BJ (cell line): ENCODE measurements at places on chromosomes 7 and 10.

GRCh38 chr10:124131172-124131571 lies 37.8 kb upstream of the CHST15 start:
- DNase-seq: no peak

GRCh38 chr10:24727786-24728185 lies 4.1 kb upstream of the ARHGAP21 start:
- no peak for DNase-seq

GRCh38 chr10:75117995-75118394 lies 6.5 kb downstream of the SAMD8 start:
- DNase-seq: no peak

DNA sequence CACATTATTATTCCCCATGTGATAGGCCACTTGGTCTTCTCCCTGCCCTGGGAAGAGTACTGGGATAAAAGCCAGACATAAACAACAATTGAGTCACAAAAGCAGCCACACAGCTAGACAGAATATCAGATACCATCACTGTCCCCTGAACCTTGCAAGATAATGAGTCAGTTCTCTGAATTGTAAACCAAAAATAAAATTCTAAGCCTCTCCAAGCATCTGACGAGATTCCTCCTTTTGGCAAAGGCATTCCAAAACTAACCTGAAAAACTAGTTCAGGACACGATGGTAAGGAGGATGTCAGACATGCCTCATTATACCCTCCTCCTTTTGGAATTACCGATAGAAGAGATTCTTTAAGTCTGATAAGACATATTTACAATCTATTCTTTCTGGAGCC lies 450.7 kb downstream of the HTR7 start:
- DNase-seq: peak; percentile 57

DNA sequence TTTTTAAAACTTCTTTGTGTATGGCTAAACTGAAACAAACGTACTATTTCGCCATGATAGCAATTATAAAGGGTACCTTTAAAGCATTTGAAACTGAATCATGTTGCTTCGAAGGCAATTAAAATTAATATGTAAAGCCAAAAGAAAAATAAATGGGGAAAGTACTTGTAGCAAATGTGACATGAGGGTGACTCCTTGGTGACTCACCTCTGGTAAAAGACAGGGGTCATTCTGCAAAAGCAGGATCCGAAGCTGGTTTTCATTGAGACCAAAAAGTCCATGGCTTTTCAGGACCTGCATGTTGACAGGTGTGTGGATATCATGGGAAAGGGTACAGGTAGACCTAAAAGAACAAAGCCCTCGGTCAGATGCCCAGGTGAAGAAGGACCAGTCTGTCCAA lies 1.5 kb downstream of the ZC3HAV1L start:
- no peak for DNase-seq

- no peak for DNase-seq
These were observed 1208.0 kb downstream of the SORCS1 start for GRCh38 chr10:105956550-105956949.

- no peak for DNase-seq
These were observed 109.0 kb downstream of the LRMDA start for GRCh38 chr10:75540357-75540966.

GRCh38 chr10:2899246-2899951 lies 167.9 kb upstream of the PFKP start:
- DNase-seq: no peak

DNA sequence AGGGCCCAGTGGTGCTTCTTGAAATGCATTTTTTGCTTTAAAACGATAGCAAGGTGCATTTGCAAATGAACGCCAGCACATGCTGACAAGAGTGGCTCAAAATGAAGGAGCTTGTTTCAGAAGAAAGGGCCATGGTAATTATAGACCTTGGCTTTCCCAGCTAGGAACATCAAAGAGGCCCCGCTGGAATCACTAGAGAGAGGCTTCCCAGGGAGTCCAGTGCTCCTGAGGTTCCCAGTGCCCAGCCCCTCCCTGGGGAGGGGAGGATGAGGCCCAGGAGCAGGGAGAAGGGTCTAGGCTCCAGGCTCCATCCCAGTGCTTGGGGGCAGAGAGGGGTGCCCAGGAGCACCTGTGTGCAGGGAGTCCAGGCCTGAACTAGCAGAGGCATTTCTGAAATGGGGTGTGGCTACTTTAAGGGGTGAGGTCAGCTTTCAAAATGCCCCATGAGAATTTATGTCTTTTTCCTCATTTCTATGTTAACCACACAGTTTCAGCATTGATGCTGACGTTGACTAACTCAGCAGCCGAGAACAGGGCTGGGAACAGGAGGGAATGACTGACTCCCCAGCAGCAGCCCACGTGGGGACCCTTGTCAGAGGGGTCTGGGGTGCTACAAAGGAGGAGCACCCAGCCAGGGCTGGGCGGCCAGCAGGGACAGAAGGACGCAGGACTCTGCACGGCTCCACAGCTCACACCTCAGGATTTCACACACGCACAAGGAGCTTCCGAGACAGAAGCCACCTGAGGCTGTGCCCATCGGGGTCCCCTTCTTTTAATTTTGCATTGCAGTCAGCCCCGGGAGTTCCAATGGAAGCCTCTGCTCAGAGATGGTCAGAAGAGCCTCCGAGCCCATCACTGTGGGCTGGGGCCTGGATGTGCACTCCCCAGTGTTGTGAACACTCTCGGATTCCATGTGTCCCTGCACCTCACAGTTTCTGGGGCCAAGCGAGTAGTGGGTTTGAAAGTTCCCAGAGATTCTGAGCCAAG lies 570.2 kb downstream of the PTPRN2 start:
- no peak for DNase-seq

DNA sequence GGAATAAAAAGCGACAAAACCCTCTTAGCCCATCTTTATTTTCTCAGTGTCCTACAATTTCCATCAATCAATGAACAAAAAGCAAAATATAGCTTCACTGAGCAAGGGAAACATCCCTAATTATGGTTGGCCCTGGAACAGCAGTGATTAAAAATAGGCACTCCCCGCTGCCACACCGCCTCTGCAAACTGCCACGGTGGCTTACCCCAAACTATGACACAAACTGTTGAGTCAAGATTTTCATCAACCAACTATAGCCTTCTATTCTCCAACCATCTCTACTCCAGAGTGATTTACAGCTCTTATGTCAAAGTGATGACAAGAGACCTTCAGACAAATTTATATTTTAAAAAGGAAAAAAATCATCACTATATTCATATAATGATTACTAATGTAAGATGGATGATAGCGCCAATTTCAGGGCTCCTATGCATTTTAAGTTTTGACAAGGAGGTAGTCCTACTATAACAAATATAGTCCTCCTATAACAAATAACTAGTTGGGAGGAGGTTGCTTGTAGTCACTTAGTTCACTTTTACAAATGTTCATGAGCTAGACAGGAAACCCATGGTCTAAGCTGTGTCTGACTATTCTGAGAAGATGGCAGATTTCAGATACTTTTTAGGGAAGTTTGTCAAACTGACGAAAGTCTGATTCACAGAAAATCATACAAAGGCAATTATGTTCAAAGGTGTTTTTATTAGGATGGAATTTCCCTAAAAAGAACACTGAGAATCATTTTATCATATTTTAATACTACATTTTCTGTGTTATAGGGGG lies 26.3 kb downstream of the DENND11 start:
- DNase-seq: no peak

DNA sequence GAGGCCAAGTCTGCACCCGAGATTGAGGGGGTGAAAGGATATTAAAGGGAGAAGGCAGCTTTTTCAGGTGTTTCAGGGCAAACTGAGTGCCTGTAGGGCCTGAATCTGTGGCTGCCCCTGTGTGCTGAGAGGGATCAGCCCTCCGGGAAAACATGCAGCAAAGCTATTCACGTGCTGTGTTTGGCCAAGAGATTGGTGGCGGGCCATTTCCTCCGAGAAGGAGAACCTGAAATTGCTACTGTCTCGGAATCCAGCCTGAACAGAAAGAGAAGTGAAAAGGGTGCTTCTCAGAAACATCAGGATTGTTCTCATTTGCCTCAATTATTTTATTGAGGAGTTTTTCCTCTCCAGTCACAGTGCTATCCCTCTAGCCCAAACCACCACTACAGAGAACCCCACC lies 16.0 kb downstream of the GIMAP5 start:
- DNase-seq: no peak

DNA sequence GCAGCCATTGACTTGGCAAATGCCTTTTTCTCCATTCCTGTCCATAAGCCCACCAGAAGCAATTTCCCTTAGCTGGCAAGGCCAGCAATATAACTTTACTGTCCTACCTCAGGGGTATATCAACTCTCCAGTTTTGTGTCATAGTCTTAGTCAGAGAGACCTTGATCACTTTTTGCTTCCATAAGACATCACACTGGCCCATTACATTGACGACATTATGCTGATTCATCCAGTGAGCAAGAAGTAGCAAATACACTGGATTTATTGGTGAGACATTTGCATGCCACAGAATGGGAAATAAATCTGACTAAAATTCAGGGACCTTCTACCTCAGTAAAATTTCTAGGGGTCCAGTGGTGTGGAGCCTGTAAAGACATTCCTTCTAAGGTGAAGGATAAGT lies 649.7 kb upstream of the ANKRD30A start:
- DNase-seq: no peak

DNA sequence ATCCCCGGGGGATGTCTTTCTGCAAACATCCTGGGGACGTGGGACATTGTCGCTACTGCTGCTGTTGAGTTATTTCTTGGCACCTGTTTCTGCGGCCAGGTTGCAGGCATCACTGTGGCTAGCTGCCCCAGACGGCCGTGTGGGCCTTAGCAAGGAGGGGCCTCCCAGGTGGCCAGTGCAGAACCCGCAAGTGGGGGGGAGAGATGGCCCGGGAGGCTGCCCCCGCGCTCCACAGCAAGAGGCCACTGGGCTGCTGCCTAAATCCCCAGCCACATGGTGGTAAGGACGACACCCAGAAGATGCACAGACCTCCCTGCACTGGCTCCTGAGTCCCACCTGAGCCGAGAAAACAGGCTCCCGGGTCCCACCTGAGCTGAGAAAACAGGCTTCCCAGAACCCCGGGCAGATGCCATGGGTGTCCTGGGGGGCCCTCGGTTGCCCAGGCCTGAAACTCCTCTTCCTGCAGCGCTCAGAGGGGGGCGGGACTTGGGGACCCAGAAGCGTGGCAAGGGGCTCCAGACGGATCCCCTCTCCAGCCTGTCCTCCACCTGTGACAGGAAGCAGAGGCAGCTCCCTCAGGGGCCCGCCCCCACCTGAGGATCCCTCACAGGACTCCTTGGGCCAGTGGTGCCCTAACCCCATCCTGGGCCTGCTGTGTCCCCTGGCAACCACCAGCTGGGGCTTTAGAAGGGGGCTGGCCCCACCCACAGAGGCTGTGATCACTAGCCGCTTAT lies 952 bp upstream of the MAFK start:
- DNase-seq: no peak

DNA sequence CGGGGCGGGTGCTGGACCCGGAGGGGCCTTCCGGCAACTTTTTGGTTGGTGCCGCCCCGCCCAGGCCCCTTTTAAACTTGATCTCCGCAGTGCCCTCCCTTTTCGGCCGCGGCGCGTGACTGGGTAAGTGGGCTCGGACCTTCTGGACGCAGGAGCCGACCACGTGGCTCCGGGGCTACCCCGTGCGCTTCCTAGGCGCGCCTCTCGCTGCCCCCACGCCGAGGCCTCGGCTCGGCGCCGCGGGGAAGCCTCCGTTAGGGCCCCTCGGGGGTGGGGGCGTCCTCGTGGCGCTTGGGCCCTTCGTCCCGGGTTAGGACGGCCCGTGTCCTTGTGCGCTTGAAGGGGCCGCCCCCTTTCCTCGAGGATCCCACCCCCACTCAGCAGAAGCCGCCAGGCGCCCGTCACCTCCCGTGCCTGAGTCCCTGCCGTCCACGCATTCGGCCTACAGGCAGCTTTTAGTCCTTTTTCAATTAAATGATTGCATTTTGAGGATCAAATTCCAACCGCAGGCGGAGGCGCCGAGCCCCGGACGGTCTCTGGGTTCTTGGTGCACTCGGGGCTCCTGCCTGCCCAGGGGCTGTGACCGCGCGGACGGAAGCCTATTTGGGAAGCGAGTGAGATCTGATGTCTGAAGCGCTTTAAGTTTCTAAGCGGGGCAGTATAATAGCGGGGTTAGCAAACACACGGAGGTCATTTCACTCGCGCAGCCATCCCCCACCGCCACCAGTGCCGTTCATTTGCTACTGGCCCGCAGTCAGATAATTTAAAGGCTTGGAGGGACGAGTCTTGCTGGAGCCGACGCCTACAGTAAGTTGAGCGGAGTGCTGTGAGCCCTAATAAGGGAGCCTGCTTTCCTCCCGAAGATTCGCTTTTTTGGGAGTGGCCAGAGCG lies 31.8 kb upstream of the TOMM7 start:
- DNase-seq: no peak

- DNase-seq: no peak
These were observed 30.3 kb downstream of the MKI67 start for GRCh38 chr10:128095753-128096469.
